ENCODE measurements at places on chromosomes 1 and 21. TPM values are rescaled to one million over a fixed set of nuclear protein-coding genes. Genes with fewer than 3 reads are reported as not detected.

DNA sequence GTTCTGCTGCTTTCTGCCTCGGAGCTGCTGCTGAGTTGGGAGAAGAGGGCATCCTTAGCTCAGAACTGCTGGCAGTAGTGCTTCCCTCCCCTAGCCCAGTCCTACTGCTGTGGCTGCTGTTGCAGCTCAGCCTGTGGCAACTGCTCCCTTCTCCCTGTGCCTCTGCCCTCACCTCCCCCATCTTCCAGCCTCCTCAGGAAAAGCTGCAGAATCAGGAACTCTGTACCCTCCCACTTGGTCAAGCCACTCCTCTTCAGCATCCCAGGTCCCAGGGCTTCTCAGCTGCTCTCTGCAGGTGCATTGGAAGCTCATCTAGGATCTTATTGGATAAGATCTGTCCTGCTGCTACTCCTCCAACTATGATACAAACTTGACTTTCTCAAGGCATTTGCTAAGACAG lies 316.7 kb downstream of the BRINP2 start:
- DNase-seq = no peak

- DNase-seq = no peak
Measured at GRCh38 chr1:229281339-229281926, 10.5 kb downstream of the RAB4A start.

Gene ADAMTS5
- total RNA-seq = not detected

- no peak for DNase-seq
Measured at GRCh38 chr1:20992322-20993056, 184.2 kb downstream of the EIF4G3 start.

DNA sequence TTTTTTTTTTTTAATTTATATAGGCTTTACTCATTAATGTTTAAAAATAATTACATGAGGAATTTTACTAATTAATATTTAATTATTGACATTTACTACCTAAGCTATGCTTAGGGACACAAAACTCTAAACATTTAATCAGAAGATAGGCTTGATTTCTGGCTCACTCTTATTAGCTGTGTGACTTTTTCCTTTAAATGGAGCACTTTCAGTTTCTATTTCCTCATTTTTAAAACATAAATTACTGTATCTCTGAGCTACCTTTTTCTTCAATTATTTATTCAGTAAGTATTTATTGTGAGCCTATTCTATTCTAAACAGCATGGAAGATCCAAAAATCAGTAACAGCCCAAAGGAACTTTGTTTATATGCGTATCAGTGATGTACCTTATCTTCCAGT lies 40.5 kb downstream of the MAP3K7CL start:
- no peak for DNase-seq
